ELF-1 (cell line): ENCODE measurements at places on chromosomes 5 and 9.
A peak's percentile ranks its signal among the peaks of the same experiment; 100 is the strongest.

- no peak for DNase-seq
These were observed 417.1 kb downstream of the EBF1 start for GRCh38 chr5:158682631-158683030.

GRCh38 chr9:33114746-33115145, 38.3 kb upstream of the SMU1 start:
- no peak for DNase-seq

DNA sequence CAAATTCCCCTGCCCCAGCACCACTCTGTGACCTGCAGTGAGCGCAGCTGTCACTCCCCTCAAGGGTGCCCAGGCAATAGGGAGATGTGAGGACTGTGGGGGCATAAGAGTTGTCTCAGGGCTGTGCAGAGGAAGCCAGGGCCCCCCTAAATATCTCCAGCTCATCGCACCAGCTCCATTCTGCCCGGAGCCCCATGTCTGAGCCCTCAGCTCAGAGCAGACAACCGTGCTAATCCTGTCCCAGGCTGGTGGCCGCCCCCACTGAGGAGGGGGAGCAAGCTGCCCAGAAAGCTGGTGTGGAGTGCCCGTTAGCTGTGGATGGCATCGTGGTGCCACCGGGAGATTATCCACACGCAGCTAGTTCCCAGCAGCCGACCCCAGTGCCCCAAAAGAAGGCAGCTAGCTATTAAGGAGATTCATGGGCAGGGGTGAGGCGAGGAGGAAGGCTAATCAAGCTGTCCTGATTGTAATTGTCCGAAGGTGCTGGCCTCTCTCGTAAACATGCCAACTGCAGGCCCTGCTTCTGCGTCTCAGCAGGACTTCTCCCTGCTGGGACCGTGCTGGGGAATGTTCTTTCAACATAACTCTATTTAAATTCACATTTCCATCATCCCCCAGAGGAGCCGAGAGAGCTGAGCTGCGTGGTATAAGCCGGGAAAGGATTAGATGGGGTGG, 17.0 kb upstream of the FIBCD1 start:
- DNase-seq = no peak

DNA sequence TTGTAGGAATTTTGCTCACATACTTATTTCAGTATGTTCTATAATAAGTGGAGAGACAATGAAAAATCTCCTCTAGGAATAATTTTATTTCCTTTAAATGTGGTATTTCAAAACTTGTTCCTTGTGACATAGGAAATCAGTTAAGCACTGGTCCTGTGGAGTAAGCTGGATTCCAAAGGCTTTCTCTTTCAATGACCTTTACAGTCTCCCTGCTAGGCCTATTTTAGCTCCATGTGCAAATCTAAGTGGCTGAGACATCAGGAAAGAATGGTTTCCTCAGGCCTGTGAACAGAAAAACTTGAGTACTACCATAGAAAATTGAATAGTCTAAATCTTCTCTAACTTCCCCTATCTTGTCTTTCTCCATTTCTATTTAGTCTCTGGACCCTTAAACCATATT, 514.2 kb upstream of the TLE4 start:
- DNase-seq = no peak

DNA sequence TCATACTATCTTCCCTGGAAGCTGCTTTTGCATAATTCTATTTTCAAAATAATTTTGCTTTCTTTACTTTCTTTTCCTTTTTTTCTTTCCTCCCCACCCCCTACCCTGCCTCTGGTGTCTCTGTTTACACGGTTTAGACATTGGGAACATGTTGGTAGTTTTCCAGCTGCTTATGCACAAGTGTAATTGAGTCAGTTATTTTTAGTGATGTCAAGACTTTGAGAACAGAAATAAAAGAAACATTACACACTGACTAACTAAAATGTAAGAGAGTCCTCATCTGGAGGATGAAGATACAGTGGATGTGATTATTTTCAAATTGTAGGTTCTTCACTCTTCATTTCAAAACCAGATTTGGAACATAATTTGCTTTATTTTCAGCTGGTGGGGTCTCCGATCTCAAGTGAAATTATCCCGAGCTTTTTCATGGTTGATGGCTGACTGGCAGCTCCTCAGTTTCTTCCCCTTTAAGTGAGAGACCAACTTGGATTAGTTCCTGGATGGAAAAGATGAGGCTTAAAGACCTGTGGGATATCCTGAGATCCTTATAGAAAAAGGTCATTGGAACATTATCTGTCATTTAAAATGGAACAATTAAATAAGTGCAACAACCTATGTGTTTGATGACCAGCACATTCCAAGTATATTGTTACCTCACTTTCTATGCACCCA, 154.4 kb upstream of the ZNF462 start:
- no peak for DNase-seq

DNA sequence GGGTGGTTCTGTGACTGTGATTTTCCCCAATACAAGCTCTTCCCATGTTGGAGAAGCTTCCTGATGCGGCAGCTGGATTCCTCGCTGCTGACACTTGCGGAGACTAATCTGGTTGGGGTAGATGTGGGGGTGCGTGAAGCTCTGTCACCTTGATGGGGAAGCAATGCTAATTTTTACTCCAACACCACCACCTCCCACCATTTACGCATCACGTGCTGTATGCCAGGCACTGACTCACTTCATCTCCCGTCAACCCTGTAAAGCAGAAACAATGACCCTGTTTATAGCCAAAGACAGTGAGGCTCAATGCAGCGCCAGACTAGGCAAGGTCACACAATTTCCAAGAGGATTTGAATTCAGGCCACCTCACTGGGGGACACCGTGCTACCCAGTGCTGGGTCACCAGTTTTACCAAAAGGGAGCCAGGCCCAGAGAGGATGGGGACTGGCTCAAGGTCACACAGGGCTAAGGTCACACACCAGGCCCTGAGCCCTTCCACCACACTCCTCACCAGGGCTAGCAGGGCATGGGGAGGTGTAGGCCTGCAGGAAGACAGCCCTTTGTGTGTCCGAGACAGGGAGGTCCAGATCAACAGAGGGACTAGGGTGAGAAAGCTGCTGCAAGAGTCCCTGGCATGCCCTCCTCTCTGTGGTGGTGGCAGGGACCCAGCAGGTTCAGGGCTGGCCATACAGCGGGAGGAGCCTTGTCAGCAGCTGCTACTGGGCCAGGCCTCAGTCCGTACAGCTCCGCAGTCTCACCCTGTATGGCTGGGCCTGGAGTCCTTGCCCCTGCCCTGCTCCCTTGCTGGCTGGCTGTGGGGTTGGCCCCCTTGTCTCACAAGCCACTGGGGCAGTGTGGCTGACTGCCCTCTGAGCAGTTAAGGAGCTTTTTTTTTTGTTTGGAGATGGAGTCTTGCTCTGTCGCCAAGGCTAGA, 3.3 kb downstream of the STKLD1 start:
- no peak for DNase-seq

GRCh38 chr5:125186911-125187375, 440.5 kb upstream of the ZNF608 start:
- DNase-seq = no peak

DNA sequence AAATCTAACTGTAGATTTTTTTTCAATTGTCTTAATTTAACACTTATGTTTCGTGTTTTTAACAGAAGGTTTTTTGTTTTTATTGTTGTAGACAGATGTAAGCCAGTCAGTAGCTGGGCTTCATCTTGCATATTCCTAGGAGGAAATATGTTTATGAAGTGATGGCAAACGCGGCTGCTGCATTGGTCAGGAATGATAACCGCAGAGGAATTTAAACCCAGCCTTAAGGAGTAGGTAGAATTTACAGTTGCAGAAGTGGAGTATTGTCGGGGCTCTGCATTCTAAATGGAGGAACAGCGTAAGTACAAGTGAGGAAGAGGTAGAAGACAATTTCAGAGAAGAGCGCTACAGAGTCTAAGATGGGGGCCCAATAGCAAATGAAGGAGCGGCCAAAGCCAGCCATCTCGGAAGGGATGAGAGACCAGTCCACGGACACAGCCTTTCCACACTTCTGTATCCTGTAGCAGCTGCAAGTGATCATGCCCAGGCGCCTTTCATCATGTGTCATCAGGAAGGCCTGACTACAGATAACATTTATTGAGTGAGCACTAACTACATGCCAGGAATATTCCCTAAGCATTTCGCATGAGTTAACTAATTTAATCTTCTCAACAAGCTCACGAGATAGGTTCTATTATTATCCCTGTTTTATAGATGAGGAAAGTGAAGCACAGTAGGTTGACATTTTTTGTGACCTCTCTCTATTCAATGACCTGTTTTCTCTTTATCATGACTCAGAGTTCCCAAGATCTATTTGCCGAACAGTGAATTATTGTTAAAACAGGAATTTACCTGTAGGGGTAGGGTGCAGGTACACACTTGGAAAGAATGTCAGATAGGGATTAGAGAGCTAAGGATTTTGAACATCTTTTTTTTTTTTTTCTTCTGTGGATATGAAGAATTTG, 38.1 kb downstream of the CMYA5 start:
- no peak for DNase-seq

- DNase-seq = no peak
These were observed 10.9 kb upstream of the UBLCP1 start for GRCh38 chr5:159252195-159252594.

GRCh38 chr9:108282872-108283271, 572.9 kb downstream of the ACTL7B start:
- DNase-seq = no peak

- no peak for DNase-seq
These were observed 3.1 kb downstream of the C5orf63 start for GRCh38 chr5:127070243-127070642.

DNA sequence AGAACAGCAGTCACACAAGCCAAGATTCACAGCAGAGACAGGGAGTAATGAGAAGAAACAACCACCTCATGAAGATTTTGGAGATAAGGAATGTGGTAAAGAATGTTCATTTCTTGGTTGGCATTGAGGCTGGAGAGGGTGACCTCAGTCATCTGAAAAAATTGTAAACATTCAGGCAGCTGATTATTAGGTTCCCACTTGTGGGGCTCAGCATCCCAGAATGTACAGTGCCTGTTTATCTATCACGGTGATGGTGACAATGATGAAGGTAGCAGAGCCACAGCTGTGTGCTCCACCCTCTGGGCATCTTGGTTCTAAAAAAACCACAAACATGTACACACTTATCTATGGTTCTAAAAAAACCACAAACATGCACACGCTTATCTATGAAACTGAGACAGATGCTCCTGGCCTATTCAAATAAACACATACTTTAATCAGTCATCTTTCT, 143.9 kb upstream of the MOCS2 start:
- DNase-seq = no peak

DNA sequence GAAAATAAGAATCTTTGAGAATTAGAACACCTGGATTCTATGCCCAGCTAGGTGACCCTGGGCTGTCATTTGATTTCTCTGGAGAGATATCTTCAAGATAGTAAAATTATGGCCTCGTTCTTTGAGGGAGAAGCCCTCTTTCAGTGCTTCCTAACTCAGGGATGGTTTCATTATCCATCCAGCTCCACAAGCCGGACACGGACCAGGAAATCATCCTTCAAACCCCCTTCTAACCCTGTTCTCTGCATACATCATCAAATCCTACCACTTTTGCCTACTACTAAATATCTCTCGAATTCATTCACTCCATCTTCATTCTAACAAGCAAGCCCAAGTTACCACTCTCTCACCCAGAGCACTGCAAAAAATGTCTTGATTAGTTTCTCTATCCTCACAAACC, 57.2 kb downstream of the MAPKAP1 start:
- DNase-seq = no peak

DNA sequence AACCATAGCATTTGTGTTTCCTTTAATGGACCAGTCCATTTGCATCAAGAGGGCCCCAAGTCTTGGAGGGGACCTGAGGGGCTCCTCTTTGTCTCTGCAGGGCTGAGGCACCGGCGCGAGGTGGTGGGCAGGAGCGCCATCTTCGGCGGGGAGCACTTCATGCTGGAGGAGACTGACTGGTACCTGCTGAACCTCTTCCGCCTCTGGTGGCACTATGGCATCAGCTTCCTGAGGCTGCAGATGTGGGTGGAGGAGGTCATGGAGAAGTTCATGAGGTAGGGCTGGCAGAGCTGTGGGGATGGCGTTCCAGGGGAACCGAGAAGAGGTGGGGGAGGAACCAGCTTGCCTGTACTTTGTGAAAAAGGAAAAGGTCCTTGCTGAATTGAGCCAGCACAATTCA, 6.1 kb downstream of the PCYOX1L start:
- no peak for DNase-seq

DNA sequence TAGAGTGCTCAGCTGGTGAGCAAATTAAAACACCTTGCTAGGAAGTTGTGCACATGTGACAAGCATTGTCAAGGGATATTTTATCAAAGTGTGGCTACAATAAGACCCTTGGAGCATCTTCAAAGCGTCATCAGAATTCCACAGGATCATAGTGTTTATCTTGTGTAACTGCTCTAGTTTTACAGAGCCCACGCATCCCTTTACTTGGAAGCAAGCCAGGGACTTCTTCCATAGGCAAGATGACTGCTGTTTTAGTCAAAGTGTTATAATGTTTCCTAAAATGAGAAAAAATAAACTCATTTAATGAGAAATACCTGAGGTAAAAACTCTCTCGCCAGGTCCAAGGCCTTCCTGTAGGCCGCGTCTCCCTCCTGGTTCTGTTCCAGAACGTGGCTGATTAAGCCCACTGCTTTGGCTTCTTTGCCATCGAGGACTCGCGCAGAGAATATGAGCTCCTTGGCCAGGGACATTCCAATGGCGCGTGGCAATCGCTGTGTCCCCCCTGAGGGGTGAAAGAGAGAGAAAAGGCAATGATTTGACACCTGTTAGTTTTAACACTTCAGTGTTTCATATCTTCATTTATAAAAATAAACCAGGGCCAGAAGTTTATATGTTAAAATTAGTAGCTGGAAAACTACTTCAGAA, 141.1 kb downstream of the AUH start:
- DNase-seq = no peak

DNA sequence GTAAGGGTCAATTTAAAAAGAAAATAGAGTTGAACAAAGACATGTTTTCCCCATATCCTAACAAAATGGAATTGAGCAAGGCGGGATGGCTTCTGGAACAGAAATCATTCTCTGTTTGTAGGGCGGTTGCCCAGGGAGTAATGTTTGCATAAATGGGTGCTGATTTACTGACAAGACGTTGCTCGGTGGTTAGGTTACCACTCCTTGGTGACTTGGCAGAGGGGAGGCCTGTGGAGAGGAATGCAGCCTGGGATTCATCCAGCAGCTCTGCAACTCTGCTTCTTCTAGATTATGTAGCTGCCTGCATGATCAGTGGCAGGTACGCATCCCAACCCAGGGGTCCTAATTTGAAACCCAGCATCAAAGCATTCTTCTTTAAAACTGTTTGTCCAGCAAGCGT, 200.2 kb downstream of the CFAP90 start:
- DNase-seq = no peak

DNA sequence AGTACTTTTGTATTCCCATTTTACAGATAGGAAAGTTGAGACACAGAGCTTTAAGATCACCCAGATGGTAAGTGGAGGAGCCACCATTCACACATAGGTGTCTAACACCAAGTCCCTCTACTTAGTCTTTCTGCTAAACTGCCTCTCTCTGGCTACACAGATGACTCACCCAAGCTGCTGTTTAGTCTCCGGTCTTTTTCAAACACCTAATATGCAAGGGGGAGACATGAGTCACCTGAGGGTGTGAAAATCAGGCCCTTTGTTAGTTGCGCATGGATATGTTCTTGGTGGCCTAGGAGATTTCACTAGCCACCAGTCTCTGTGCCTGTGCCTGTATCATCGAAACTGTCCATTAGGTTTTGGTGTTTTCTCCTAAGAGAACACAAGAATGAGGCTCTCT, 117.8 kb downstream of the MAST4 start:
- DNase-seq = peak; percentile 43

- DNase-seq = no peak
These were observed 374.9 kb downstream of the MAT2B start for GRCh38 chr5:163880302-163880701.
